ENCODE measurements at places on chromosomes 4 and X. TPM values are rescaled to one million over a fixed set of nuclear protein-coding genes. Genes with fewer than 3 reads are reported as not detected.

The NRK gene
- total RNA-seq, result not detected

The CSAG1 gene
- not detected for total RNA-seq

The SLC49A3 gene
- 0.09 TPM for total RNA-seq

The BEND4 gene
- total RNA-seq, result not detected

The VCX3A gene
- total RNA-seq, result not detected

The GBA3 gene
- total RNA-seq, result not detected

The GAK gene
- 45.9 TPM for total RNA-seq

The SLC2A9 gene
- total RNA-seq, result 0.31 TPM

The GPC4 gene
- total RNA-seq, result 0.02 TPM

The FRG1 gene
- 37.1 TPM for total RNA-seq

The TKTL2 gene
- not detected for total RNA-seq

The BLOC1S4 gene
- 17.3 TPM for total RNA-seq

The SULT1B1 gene
- 0.02 TPM for total RNA-seq

The RNF212 gene
- 2.8 TPM for total RNA-seq

The KDR gene
- total RNA-seq, result 0.10 TPM

The RBM41 gene
- 7.1 TPM for total RNA-seq

The CHRNA9 gene
- 1.1 TPM for total RNA-seq

The MSX1 gene
- total RNA-seq, result 8.6 TPM

The C1QTNF7 gene
- total RNA-seq, result not detected

The F8 gene
- 3.6 TPM for total RNA-seq

The CD40LG gene
- total RNA-seq, result not detected

The TCEAL6 gene
- total RNA-seq, result not detected

The XAGE1A gene
- 16.0 TPM for total RNA-seq

The ACTRT1 gene
- not detected for total RNA-seq

The CCNA2 gene
- total RNA-seq, result 45.4 TPM

The XAGE1B gene
- total RNA-seq, result 224 TPM

The SOWAHB gene
- total RNA-seq, result 0.05 TPM

The CD99L2 gene
- 53.3 TPM for total RNA-seq
